Psoas muscle (tissue), 8 donors: ENCODE measurements at places on chromosomes 2 and 18. TPM values are rescaled to one million over a fixed set of nuclear protein-coding genes. Genes with fewer than 3 reads are reported as not detected.

The ZNF385B gene
- 21.5 TPM for total RNA-seq

The DIPK1C gene
- 0.16 TPM for total RNA-seq

The GNLY gene
- total RNA-seq, result 8.2 TPM

The ALPI gene
- total RNA-seq, result not detected

The D2HGDH gene
- total RNA-seq, result 31.0 TPM

- no peaks in the 10 kb centered on the region for H3K36me3 ChIP-seq
- H3K4me1 ChIP-seq, result no peaks in the 10 kb centered on the region
- no peak overlapping the region for H3K4me3 ChIP-seq
- H3K27ac ChIP-seq, result no peak overlapping the region
- H3K27me3 ChIP-seq, result no peaks in the 10 kb centered on the region
- DNase-seq, result no peak
Observed at GRCh38 chr18:77032181-77032701, 100.3 kb downstream of the MBP start.
